ENCODE measurements at places on chromosomes 16 and 17. TPM values are rescaled to one million over a fixed set of nuclear protein-coding genes. Genes with fewer than 3 reads are reported as not detected.

- peak; percentile 56 for DNase-seq
Observed at GRCh38 chr17:8894673-8895578, 27.5 kb upstream of the PIK3R6 start.

- peak; percentile 28 for DNase-seq
Observed at GRCh38 chr17:7748076-7748775, 30.7 kb downstream of the DNAH2 start.

Gene C17orf58
- total RNA-seq: 23.8 TPM

DNA sequence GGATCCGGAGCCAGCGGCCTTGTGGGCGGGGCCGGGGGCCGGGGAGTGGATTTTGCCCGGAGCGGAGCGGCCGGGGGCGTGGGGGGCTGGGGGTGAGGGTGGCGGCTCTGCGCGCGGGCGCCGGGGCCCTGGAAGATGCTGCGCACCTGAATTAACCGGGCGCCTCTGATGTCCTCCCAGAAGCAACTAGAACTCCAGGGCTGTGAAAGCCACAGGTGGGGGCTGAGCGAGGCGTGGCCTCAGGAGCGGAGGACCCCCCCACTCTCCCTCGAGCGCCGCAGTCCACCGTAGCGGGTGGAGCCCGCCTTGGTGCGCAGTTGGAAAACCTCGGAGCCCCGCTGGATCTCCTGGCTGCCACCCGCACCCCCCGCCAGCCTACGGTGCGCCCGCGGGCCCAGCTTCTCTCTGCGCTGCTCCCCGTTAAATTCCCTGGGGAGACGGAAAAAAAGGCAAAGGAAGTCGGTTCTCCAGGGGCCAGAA lies 549 bp downstream of the SLC26A11 start:
- DNase-seq: no peak

DNA sequence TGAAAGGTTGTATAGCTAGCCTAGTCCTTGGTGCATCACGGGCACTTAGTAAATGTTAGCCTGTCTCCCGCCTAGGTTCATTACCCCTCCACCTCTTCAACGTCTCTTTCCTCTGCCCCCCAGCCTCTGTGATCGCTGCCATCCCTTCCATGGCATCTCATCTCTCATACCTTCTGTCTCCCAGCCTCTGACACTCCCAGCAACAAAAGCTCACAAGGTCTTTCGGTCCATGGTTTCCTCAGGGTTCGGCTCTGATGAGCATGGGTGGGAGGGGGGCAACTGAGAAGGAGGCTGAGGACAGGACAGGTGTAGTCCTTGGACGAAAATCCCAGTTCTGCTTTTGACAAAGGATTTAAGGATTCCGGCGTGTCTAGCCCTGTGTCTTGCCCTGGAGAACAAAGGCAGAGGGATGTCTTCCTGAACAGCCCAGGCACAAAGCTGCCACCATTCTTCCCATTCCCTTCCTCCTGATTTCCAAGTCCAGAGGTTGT lies 16.7 kb downstream of the CCR7 start:
- DNase-seq: no peak

DNA sequence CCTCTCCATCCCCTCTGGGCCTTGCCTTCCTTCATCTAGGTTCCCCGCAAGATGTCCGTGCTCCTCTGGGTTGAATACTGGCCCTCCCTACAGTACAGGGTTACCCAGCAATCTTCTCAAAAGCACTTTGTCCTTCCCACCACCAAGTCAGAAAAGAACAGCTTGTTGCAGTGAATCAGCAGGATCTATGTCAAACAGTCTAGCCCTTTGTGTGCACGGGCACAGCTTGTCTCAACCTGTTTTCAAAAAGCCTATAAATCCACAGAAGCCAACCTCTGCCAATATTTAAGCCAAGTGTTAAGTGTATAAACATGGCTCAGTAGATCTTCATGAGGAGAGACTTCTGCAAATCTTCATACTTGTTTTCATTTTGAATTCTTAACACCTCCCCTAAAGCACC lies 25.2 kb downstream of the C17orf67 start:
- no peak for DNase-seq

- no peak for DNase-seq
Observed at GRCh38 chr16:11354407-11354732, 9.1 kb downstream of the RMI2 start.

- DNase-seq: peak; percentile 91
Observed at GRCh38 chr16:2537451-2538379, at the start of gene PDPK1. PDPK1 (plus strand) TSS chr16:2538021; CDS start chr16:2538113, 92 bp downstream.

Gene VAT1L
- total RNA-seq: 53.7 TPM

DNA sequence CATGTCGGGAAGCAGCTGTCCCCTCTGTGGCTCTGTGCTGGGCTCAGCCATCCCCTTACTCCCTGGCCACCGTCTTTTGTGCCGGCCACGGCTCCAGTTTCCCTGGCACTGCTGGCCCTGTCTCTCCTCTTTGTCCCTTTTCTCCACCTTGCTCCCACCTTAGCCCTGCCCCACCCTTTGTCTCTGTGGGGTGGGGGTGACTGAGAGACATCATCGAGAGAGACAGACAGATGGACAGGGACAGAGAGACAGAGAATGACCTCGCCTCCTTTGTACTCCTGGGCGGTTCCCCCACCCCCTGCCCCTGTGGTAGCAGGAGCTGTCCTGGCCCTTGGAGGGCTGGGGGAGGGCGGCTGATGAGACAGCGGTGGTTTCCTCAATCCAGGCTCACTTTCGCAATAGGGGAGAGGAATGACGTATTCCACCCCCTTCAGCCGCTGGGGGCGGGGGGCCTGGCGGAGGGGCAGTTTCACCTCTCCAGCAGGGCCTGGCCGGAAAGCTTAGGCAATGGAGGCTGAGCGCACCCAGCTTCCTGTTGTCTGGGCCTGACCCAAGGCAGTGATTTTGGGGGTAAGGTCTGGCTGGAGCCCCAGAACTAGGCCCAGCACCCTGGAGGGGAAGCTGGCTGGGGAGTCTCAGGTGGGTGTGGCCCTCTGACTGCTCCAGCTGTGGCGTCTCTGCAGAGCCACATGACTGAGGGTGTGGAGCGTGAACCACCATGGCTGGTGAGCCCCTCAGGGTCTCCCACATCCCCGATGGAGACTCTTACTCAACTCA lies 7.3 kb downstream of the FMNL1 start:
- DNase-seq: peak; percentile 87

DNA sequence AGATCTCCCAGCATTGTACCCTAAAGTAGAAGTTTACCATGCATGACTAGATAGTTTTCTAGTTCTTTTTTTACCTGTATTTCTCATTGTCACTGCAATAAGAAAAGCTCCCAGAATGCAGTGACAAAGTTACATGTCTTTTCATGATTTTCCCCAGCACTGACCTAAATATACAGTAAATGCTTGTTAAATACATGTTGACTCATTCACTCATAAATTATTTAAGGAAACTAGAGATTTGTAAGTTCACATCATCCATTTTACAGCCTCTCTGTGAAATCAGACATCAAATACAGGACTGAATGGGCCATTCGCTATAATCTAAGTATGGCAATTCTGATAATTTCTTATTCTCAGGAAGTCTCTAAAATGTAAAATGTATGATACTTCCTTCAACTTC lies 258.9 kb upstream of the AXIN2 start:
- DNase-seq: no peak

Gene CRYBA1
- total RNA-seq: not detected

Data from RPMI7951 (cell line).